ENCODE measurements at places on chromosomes 1 and 21. TPM values are rescaled to one million over a fixed set of nuclear protein-coding genes. Genes with fewer than 3 reads are reported as not detected.

- no peak for DNase-seq
Measured at GRCh38 chr1:220798338-220798737, 11.6 kb downstream of the MTARC1 start.

DNA sequence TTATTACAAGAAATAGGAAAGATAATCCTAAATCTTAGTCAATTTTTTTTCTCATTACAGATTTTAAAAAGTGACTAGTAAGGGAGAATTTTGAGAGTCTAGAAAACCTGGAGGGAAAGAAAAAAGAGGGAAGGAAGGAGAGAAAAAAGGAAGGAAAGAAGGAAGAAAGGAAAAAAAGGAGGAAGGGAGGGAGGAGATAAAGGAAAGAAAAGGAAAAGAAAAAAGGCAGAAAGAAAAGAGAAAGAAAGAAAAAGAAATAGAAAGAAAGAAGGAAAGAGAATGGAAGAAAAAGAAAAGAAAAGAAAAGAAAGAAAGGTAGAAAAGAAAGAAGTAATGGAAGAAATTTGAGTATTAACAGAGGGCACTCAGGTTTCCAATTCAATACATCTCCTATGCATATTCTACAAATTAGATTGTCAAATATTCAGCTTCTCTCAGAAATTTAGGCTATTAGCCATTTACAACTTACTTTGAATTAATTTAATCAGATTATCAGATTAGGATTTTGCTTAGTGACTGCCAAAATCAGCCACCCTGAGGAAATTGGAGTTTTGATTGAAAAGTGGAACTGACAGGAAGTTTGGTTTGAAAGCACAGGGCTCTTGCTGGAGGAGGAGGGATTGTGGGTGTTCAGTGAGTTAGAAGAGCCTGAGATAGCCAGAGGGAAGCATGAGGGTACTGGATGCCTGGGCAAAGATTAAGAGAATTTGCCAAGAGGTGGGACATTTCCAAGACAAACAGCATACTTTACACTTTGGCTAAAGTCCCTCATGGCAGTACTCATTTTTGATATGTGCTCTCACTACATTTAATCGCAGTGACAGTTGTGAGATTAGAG lies 677.8 kb downstream of the USP25 start:
- DNase-seq, result no peak

DNA sequence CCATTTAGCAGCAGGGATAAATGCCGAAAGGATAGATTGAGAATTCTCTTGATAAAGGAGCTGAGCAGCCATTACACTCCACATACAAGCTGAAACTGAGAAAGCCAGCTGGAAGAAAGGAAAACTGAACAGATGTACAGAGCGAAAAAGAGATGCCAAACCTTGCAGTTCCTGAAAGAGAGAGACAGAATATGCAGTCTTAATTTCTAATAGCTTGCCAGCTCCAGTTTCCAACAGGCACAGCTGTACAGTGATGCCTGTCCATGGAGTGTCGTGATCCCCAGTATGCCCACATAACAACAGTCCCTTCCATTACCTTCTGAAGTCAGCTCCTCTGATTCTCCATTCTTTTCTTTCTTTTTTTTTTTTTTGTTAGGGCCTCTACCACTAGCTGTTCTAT lies 22.7 kb downstream of the ABL2 start:
- DNase-seq, result no peak

- DNase-seq, result no peak
Measured at GRCh38 chr1:1135339-1136136, 19.6 kb upstream of the C1orf159 start.

Gene MAP3K21
- 33.8 TPM for polyA plus RNA-seq

Gene ANKRD45
- 7.6 TPM for polyA plus RNA-seq

All from left renal pelvis (tissue), 4 donors.